ENCODE measurements at places on chromosomes 6 and 20.
A peak's percentile ranks its signal among the peaks of the same experiment; 100 is the strongest.

- DNase-seq: no peak
These were observed 184.8 kb downstream of the HIVEP2 start for GRCh38 chr6:142760152-142760551.

DNA sequence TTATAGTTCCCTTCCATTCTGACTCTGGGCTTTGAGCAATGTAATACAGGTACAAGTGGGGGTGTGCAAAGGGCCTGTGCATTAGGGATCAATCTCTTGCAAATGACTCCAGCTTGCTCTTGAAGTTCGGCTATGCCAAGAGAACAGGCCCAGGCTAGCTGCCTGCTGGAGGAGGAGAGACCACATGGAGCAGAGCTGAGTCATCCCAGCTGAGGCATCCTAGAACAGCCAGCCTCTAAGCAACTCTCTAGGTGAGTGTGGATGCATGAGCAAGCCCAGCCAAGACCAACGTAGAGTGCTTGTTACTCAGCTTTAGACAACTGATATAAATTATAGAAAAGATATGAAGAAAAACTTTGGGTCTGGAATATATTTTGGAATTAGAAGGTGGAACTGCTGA lies 47.6 kb upstream of the RBM24 start:
- DNase-seq: no peak

- no peak for DNase-seq
These were observed 69.7 kb upstream of the HINT3 start for GRCh38 chr6:125886914-125887313.

GRCh38 chr6:82237013-82237412 lies 10.5 kb downstream of the IBTK start:
- DNase-seq: no peak

GRCh38 chr20:47334022-47334551 lies 22.4 kb downstream of the ZMYND8 start:
- no peak for DNase-seq

GRCh38 chr6:99507648-99508047 lies 7.6 kb downstream of the USP45 start:
- DNase-seq: no peak

GRCh38 chr6:21186479-21187055 lies 407.0 kb upstream of the SOX4 start:
- DNase-seq: no peak

DNA sequence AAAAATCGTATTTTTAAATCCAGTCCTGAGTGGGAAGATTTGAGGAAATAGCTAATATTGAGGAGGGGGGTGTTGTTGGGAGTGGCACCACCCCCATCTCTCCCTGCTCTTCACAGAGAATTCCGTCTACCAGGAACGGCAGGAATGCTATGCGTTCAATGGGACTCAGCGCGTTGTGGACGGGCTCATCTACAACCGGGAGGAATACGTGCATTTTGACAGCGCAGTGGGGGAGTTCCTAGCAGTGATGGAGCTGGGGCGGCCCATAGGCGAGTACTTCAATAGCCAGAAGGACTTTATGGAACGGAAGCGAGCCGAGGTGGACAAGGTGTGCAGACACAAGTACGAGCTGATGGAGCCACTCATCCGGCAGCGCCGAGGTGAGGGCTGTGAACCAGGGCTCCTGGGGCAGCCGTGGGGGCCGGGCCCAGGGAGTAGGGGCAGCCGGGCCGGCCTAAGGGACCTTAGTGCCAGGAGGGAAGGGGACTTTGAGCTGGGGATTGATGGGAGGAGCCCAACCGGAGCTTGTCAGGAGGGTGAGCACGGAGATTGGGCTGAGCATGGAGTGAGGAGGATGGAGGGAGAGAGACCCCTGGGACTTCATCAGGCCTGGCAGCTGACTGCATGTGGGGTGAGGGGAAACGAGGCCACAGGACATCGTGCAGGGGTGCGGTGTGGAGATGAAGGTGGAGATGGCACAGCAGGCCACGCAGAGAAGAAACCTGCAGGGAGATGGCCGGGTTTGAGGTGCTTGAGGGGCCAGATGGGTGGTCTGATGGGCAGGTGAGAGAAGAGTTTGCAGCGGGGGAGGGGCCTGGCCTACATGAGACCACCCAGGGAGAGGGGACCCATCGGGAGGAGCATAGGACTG lies 41.3 kb downstream of the HLA-DPB1 start:
- DNase-seq: no peak

DNA sequence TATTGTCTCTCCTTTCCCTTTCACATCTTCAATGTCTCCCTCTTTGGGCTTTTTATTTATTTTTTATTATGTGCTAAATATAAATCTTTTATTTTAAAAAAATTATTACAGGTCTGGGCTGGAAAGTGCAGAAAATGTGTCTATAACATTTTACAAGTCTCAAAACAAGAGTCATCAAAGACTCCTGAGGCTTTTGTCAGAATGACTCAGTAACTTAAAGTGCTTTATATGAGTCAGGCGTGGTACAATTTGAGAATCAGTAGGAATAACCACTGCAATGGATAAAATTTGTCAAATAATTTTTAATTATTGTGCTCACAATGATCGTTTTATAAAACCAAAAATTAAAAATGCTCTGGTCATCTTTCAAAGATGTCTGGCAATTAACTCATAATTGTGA lies 193.9 kb downstream of the MMUT start:
- DNase-seq: no peak

DNA sequence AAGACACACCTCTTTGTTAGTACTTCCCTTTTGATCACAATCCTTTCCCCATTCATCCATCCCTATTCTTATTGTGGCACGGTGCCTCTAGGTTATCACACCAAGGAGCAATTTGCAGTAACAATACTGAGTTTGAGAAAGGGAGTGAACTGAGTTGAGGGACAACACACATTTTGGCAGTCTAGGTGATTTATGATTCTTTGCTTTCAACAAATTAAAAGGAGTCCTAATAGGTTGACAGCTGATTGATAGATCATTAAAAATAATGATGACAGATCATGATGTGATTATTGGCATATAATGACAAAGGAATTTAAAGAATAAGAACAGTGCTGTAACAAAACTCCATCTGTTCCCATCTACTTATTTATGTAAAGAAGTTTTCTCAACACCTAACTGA lies 36.7 kb downstream of the IMPG1 start:
- DNase-seq: no peak

GRCh38 chr6:37704923-37705238 lies 7.2 kb upstream of the MDGA1 start:
- DNase-seq: no peak

DNA sequence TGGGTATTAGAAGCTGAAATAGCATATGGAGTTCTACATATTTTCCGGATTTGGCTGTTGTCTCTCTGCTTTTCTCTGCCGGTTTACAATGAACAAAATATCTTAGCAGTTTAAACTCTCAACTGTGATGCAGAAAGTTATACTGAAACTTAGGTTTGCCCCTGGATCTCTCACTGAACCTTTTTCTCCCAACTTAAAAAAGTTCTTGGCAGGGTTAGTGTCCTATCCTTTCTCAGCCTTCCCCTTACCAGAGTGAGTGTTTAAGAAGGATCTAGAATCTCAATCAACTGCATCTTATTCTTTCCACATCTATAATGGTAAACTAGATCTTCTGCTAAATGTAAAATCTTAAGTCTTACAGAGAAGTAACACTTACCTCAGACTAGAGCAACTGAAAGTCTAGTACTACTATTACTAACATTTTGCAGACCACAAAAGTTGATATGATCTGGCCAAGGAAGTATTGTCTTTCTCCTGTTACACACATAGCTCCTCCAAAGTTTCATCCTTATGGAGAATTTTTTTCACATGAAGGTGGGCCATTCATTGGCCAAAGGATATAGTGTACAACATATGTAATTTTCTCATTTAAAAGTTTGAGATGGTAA lies 392.3 kb upstream of the RUNX2 start:
- no peak for DNase-seq

- DNase-seq: peak; percentile 36
These were observed 8.3 kb upstream of the NCOA3 start for GRCh38 chr20:47493175-47493962.

- no peak for DNase-seq
These were observed 177.7 kb upstream of the MCHR2 start for GRCh38 chr6:100171533-100172321.

DNA sequence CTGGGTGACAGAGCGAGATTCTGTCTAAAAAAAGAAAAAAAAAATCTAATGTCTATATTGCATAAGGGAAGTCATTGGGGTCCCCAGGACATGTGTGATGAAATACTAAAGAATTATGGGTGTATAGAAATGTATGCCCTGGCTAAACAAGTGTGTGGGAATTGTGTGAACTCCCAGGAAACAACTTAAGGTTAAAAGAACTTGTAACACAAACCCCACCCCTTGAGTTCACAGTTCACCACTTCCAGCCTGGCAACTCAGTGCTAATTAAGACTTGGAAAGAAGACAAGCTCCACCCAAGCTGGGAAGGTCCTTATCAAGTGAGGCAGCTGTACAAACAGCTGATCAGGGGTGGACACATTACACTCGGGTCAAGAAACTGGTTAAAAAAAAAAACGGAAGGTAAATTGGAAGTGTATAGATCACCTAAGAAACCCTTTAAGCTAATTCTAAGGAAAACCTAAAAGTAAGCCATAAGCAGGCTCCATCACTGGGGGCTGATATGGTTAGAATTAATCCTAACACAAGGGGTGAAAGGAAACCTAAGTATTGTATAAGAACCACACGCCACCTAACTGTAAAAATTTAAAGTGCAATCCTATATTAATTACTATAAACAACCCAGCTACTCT lies 25.2 kb downstream of the HLA-A start:
- DNase-seq: no peak

DNA sequence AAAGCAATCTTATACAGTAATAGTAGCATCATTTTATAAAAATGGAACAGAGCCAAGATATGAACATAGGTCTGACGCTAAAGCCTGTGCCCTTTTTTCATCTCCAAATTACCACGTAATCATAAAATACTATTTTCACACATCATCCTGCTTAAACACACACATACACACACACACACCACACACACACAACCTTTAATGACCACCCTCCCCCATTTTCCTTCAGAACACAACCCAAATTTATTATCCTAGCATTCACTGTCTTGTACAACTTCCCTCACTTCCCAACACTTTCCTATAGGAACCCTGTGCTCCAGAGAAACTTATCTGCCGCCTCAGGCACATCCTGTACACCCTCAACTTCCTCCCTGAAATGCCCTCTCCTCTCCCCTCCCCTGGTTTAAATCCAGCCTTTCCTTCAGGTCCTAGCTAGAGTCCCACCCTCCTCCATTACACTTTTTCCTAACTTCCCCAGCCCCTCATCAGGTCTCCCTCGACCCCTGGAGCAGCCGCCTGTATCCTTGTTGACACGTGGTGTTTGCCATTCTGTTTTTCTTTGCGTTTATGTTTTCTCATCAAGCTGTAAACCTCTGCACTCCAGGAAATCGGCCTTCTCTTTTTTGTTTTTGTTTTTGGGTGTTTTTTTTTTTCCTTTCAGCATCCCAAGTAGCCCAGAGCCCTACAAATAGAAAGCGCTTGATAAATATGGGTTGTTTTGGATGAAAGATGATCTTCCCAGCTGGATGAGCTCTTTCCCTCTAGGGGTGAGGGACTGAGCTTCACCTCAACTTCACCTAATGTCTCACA lies 968 bp upstream of the MMP24 start:
- no peak for DNase-seq

DNA sequence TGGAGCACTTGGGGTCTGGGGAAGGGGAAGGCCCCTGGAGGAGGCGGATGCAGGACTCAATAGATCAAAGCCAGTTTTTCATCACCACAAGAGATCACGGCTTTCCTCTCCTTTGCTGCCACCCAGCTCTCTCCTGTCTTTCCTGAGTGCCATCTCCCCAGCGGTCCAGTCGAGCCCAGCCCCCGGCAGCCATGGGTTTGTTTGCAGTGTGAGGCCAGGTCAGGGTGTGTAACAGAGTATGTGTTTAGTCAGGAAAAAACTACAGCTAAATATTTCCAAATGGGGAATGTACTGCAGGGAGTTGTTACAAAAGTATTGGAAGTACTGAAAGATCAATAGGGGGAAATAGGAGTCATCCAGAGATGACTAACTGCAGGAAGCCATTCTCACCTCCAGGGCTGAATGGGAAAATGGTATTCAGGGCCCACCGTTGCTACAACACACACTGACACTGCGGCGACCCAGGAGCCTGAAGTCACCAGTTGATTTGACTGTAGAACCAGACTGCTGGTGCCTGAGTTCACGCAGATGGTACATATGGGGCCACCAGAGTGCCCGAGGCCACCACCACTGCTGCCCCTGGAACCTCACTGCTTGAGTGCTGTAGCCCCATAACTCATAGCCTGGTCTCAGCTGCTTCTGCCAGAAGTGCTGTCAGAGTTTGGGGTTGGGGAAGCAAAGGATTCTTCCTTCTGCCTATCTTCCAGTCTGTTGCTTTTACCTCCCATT lies 23.6 kb upstream of the FANCE start:
- no peak for DNase-seq

DNA sequence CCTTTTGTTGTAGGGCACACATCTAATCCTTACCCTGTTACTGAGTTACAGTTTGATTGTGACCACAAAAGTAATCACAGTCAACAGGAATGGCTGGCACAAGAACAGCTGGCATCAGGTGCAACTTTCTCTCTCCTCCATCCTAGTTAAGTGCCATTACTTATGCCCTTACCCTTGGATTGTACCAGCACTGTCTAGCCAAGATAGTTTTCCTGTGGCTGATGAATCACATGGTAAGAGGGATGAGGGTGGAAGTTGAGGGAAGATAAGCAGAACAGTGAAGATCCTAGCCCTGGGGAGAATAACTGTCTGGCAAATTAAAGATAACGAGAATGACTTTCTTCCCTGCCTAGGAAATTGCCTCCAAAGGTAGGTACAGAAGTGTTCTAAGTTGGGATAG lies 42.0 kb downstream of the RNF217 start:
- DNase-seq: no peak

DNA sequence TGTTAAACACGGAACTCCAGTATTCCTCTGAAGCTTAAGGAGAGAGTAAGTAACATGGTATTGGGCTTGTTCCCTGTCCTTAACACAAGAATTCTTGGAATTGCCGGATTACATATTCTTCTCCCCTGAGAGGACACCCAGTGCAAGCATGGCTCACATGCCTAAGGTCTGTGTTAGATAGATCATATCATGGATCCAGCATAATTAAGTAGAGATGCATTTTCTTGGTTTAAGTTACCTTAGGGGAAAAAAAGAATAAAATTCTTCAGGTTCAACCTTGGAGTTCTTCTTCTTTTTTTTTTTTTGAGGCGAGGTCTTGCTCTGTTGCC lies 53.9 kb downstream of the AKAP12 start:
- DNase-seq: no peak

- DNase-seq: no peak
These were observed 180.7 kb downstream of the EPHA7 start for GRCh38 chr6:93238632-93239031.

DNA sequence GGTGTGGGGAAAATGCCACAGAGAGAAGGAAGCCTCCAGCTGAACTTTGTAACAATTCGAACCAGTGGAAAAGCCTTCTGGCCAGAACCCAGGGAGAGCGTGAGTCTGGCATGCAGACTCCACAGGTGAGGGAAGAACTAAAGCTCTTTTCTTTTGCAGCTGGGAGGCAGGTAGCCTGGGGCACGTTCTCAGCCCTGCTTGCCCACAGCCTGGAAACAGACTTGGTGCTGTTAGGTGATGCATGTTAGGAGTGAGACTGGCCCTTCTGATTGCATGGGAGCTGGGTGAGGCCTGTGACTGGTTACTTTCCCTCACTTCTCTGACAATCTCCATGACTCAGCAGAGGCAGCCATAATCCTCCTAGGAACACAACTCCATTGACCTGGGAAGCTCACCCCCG lies 34.2 kb downstream of the PROKR2 start:
- DNase-seq: no peak

- no peak for DNase-seq
These were observed 199.4 kb upstream of the ZNF184 start for GRCh38 chr6:27672113-27672799.
